MM.1S (cell line): ENCODE measurements at places on chromosomes 4 and X.

DNA sequence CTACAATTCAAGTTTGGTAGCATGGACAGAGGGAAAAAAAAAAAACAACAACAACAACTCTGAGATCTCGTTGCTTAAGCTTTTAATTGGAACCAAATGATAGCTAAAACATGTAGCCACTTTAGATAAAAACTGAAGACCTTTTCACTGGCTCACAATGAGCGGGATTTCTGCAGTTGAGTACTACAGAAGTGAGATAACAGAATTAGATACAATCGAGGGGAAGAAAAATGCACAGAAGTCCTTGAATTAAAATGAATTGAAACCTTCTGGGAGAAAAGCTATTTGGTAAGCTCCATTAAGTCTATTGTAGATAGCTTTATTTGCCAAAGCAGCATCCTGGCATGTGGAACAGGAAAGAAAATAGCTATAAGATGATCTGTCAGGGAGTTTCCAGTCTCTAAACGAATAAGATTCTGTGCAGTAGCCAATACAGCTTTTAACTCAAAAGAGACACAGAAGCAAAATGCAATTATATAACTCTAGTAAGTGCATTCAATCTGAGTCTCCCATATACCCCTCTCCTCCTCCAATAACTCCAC is 248.5 kb downstream of the ENOX2 start:
- no peak for DNase-seq

DNA sequence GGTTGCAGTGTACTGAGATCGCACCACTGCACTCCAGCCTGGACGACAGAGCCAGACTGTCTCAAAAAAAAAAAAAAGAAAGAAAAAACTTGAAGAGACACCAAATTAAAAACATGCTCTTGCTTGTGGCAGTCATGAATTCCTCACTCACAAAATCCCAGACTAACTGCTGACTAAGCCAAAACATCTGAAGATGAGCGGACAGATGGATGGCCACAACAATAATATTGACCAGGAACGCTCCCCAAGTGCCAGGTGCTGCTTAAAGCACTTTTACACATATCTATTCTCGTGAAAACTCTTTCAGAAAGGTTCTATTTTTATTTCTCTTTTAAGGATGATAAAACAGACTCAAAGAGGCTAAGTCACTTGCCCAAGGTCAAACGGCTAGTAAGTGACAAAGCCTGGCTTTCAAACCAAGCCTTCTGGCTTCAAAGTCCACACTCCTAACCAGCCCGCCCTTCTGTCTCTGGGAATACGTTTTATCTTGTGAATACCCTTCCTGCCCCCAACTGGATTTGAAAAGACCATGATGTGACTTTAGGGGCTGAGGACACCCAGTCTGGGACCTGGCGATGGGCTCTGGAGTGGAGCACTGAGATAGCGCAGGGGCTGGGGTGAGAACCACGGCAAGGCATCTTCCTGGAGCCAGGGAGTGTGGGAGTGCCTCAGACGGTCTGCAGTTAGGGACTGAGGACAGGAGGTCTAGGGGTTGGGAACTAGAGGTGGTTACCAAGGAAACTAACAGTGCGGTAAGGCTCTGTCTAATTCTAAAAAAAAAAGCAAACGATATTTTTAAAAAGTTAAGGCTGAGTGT is 9.5 kb upstream of the CXCR3 start:
- DNase-seq = peak; percentile 84

DNA sequence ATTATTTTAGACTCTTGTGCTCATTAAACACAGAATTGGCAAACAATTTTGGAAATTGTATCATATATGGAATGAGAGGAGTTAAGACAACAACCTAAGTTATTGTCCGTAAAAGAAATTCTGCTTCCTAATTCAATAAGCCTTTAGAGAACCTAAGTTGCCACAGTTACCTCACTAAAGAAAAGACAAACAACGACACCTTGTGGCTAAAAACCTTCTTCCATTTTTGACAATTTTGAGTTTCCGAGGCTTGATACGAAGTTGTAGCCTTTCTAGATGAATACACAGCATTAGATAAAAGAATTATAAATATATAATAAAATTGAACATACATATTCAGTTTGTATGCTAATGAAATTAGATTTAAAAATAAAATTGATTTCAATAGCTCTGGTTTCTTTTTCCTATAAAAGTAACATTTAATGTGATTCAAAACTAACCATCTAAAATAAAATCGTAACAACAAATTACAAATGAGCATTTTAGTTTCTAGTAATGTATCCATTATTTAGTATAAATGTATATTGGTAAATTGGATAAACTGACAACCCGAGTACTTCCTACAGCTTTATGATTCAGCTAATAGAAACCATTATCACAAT is 275.1 kb downstream of the GPM6A start:
- DNase-seq = peak; percentile 71

DNA sequence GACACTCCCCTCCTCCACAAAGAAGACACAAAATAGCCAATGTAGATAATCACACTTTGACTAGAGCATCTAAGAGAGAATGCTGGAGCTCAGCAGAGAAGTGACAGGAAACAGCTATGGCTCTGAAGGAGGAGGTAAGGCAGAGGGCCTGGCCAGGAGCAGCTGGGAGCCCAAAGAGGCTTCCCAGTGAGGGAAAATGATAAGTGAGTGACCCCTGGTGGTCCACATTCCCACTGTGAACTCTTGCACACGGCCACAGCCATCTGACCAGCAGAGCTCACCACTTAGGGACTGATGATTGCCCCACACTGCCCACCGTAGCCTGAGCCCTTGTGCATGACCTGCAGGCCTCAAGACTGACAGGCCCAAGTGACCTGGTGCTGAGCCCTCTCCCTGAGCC is 162.7 kb upstream of the GALNTL6 start:
- DNase-seq = no peak

DNA sequence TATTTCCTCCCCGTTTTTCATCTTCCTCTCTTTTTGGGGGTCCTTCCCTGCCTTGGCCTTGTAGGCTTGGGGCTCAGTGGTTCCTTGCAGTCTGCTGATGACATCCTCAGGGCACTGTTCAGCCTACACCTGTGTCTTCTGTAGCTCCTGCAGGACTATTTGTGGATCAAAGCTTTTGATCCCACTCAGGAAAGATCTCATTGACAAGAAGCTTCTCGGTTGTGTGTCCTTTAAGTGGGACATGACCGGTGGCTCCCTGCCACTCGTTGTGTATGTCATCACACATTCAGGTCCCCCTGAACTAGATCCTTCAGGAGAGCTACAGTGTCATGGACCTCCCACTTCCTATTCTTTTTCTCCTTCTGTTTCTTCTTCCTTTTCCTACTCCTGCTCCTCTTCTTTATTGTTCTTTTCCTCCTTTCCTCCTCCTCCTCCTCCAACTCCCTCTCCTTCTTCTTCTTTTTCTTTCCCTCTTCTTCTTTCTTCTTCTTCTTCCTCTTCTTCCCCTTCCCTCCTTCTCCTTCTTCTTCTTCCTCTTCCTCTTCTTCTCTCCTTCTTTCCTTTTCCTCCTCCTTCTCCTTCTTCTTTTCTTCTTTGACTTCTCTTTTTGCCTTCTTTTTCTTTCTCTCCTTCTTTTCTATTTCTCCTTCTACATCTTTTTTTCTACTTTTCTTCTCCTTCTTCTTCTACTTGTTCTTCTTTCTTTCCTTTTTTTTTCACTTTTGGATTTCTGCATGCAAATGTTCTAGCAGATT is 67.8 kb downstream of the NBDY start:
- DNase-seq = no peak

DNA sequence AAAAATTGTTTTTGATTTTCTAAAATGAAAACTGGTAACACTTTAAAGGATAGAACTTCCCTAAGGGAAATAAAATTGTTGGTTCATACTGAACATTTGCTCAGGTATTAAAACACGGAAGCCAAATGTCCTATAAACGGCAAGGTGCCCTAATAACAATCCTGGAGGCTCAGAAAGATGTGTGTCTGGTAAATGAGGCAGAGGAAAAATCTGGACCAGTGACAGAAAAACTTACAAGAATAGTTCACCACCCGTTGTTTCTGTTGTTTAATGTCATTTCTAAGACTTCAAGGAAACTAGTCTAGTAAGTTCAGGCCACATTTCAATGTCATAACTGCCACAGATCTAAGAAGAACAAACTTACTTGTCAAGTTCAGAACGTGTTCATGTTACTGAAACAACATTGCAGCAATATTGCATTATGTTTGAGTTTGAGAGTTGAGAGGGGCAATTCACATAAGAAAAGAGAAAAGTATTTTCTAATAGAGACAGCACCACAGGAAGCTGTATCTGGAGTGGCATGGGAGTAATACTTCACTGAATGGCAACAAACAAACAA is 476.6 kb downstream of the GRXCR1 start:
- no peak for DNase-seq

DNA sequence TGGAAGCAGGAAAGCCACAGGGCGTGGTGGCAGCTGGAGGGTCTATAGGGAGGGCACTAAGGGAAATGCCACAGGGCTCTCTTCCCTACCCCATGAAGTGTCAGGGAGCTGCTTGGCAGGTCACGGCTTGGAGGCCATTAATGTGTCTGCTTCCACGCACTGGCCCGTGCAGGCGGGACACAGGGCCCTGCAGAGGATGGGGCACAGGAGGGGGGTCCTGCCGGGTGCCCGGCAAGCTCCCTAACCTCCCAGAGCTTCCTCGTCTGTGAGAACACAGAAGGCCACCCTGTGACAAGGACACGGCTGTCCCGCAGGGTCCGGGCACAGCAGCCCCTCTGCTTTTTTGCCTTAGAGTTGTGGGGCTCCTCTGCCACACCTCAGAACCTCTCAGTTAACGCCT is 25.5 kb downstream of the FAM53A start:
- no peak for DNase-seq

GRCh38 chr4:38163216-38164006 is 203.2 kb downstream of the PTTG2 start:
- no peak for DNase-seq

- no peak for DNase-seq
These were observed 5.1 kb downstream of the ZXDA start for GRCh38 chrX:57905141-57905540.

- no peak for DNase-seq
These were observed 218.9 kb upstream of the GALNTL6 start for GRCh38 chr4:171594293-171594692.

GRCh38 chrX:38112566-38112965 is 106.2 kb downstream of the SYTL5 start:
- peak; percentile 67 for DNase-seq

- no peak for DNase-seq
These were observed 42.8 kb downstream of the FHL1 start for GRCh38 chrX:136190038-136190713.

GRCh38 chrX:30864383-30864785 is 24.7 kb downstream of the TAB3 start:
- DNase-seq = no peak

DNA sequence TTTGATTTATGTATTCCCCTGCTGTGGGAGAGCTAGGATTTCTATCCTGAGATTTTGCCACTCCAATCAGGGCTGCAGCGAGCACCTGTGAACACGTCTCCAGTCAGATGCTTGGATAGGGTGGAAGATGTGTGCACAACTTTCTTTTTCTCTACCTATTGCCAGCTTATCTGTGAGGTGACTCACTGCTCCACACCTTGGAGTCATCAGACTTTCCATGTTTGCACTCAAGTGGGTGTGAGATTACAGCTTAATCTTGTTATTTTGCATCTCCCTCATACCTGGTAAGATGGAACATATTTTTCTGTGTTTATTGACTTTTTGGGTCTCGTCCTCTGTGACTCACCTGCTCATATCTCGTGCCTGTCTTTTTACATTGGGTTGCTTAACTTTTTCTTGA is 32.2 kb downstream of the PSAPL1 start:
- DNase-seq = no peak

GRCh38 chr4:38867478-38868058 is at the start of gene FAM114A1:
Gene FAM114A1, plus strand, starts transcription at chr4:38867806. Its CDS starts 10,273 bp downstream, at chr4:38878079.
- peak; percentile 73 for DNase-seq

DNA sequence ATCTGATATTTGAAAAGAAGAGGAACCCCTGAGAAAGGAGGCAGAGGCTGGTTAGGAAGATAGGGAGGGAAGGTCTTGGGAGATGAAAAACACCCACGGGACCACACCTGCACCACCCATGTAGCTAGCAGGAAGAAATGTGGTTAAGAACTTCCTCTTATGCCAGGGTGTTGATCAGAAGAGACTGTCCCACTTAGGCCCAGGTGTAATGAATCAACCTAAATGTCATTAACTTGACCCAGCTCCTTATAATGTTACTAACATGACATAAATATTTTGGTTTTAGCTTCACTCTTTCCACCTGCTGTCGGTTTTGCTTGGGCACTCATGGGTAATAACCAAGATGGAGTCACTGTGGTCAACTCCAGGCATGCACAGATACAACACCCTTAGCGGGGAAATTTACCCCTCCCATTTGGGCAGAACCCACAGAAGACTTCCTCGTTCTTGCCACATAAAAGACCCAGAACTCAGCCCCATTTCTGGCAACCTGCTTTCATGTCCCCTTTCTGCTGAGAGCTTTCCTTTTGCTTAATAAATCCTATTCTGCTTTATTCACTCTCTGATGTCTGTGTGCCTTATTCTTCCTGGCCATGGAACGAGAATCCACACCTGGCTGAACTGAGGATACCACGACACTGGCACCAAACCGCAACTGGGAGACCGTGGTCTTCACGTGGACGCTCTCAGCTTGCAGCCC is 46.8 kb downstream of the ZNF141 start:
- DNase-seq = no peak

DNA sequence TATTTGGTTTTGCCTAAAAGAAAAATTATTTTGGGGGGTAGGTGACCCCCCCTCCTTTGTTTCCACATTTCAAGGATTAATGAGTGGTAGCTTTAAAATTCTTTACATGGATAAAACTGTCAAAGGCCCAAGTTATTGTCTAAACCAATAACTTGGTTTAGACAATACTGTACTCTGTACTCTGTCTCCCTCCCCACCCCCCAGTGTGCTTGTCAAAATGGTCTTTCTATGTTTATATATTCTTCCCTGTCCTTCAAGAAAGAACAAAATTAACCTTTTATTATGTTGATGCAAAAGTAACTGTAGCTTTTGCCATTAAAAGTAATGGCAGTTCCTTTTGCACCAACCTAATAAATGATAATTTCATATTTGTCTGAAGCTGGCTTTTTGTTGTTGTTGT is 9.5 kb upstream of the RGN start:
- DNase-seq = no peak

DNA sequence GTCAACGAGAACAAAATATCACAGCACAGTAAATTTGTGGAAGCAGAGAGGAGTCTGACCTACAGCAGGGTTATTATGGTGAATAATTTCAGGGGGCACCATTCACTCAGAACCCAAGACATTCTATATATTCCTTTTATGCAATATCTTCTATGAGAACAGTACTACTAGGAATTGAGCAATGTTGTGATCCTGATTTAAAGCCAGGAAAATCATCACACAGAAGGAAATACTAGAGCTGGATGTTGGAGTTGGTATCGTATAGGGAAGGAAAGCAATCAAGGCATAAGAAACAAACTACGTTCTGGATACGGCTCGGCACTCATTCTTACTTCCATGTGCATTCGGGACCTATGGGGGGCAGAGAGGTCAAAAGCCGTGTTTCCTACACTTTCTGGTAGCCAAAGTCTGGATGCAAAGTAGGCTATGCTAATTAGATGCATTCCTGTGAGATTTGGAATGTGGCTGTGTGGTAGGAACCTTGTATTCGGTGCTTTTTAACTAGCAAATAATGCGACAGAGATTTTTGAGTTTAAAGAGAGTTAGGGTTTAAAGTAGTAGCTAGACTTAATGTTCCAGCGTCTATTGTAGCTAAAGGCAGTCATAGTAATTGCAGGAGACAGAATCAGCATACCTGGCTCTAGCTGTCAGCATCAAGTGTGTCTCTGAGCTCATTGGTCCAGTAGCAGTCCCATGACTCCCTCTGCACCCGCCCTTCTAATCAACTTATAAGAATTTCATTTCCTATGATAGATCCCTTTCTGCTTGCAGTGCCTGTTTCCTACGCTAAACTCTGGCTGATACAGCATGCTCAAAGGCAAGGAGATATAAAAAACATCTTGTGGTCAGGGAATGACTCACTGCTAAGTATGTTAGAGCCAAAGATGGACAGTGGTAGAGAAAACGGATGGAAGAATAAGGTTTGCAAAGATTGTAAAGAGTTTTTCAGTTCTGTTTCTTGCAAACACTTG is 43.3 kb upstream of the PDGFC start:
- no peak for DNase-seq
